ENCODE measurements at places on chromosomes 6 and 20.

DNA sequence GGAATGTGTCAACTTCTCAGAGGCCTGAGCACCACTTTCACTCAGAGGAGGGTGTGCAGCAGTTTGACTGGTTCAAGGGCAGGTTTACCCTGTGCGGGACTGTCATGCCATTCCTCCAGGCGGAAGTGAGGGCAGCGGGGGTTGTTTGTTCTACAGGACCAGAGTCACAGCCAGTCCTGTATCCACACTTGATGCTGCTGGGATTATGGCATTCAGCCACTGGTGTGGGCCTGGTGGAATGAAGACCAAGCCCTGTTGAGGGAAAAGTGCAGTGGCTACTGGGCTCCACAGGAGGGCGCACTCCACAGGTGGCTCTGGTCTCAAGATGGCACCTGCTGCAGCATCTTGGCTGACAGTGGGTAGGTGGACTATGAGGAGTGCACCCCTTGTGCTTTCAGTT is 14.8 kb downstream of the SEMG2 start:
- DNase-seq = no peak

GRCh38 chr20:17761604-17762003 is 61.8 kb downstream of the BANF2 start:
- no peak for DNase-seq

GRCh38 chr20:53626584-53626983 is 32.9 kb upstream of the ZNF217 start:
- DNase-seq = no peak

DNA sequence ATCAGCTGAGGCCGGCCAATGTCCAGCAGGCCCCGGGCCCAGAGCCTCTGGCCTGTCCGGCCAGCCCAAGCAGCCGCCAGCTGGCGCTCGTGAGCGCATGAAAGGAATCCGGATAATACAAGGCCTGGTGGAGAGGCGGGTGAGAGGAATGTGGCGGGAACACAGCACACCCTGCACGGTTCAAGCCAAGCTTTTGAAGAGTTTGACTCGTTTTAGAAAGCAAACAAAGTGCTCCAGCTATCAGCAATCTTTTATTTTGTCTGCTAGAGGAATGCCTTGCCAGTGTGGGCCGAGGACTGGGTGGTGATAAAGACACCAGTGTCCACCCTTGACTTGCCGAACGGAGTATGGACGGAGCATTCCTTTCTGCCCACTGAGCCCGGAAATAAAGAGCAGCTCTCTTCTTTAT is 9.3 kb upstream of the NEDD9 start:
- no peak for DNase-seq

All from urothelium cell line (cell line).